Transverse colon (tissue), 4 donors: ENCODE measurements at places on chromosomes 2 and 18. TPM values are rescaled to one million over a fixed set of nuclear protein-coding genes. Genes with fewer than 3 reads are reported as not detected.

DUSP2 gene
- 1.6 TPM for total RNA-seq

POTEI gene
- total RNA-seq: under 0.01 TPM

TRABD2A gene
- 21.3 TPM for total RNA-seq

RTP5 gene
- total RNA-seq: not detected

ITGB6 gene
- 28.1 TPM for total RNA-seq

LRATD1 gene
- 151 TPM for total RNA-seq

FAP gene
- total RNA-seq: 3.5 TPM

CYS1 gene
- total RNA-seq: 7.4 TPM

C2orf66 gene
- not detected for total RNA-seq

GRCh38 chr2:21787941-21788340 is 664.2 kb downstream of the TDRD15 start:
- DNase-seq: no peak

- no peak for DNase-seq
These were observed 48.1 kb upstream of the GALR1 start for GRCh38 chr18:77201506-77201905.

- no peak for DNase-seq
These were observed 24.6 kb upstream of the INO80C start for GRCh38 chr18:35522130-35522959.

DNA sequence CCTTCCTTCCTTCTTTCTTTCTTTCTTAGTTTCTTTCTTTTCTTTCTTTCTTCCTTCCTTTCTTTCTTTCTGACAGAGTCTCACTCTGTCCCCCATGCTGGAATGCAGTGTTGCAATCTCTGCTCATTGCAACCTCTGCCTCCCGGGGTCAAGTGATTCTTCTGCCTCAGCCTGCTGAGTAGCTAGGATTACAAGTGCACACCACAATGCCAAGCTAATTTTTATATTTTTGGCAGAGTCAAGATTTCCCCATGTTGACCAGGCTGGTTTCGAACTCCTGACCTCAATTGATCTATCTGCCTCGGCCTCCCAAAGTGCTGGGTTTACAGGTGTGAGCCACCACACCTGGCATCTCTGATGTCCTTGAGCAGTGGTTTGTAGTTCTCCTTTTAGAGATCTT is 48.5 kb downstream of the IL1R2 start:
- DNase-seq: no peak

DNA sequence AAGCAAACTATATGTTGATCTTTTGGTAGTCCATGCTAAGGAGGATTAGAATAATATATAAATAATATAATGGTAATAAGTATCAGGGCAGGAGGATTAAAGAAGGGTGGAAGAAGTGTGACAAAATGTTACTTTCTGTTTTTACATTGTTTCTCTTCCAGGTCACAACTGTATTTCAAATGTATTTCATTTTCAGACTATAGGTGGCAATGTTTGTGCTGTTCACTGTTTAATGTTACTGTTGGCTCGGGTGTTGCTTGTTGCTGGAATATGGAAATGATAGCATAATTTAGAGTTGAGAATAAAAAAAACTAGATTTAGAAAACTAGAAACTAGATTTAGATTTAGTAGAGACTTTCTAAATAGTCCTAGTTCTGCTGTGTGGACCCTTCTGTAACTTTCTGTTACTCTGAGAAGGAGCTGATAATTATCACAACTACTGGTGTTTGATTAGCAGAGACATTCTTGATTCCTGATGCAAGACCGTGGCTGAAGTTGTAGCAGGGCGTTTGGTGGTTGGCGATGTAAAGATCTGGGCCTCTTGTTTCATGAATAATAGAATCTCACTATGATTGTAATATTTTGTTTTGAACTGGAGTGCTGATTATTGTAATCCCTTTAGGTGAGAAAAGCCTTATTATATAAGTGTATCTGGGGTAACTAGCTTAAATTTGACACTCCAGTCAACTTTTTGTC is 7.9 kb downstream of the NEDD4L start:
- DNase-seq: no peak
